ENCODE measurements at places on chromosomes 4 and X.

DNA sequence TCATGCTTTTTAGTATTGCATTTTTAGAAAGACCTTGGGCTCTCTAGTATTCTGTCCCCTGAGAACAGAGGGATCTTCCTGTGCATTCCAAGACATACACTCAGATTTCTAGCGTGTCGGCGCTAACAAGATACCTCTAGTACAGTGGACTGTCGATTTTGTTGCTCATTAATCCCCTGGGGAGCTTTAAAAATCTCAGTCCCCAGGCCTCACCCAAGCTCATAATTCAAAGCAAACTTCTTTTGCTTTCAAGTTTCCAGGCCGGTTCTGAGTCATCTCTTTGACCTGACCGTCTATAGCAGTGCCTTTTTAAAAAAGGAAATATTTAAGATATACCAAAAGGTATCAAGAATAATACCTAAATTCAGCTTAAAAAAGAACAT lies 137.0 kb downstream of the AMMECR1 start:
- peak; percentile 44 for DNase-seq

GRCh38 chrX:19198473-19198872 lies 76.2 kb upstream of the ADGRG2 start:
- DNase-seq, result no peak

GRCh38 chr4:26028133-26028792 lies 114.2 kb downstream of the SMIM20 start:
- DNase-seq, result no peak

DNA sequence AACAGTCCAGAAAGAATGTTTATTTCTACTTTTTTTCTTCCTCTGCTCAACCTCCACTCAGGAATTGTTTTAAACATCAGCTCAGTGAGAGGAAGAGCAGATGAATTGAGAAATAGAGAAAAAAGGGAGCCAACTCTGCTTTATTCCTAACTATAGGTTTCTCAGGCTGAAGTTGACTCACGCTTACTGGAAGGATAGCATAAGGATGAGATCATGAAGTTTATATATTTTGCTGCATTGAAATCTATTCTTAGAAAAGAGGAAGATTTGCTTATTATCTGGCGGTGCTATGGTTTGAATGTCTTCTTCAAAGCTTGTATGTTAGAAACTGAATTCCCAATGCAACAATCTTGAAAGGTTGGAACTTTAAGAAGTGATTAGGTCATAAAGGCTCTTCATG lies 1673.4 kb upstream of the PCDH7 start:
- peak; percentile 23 for DNase-seq

DNA sequence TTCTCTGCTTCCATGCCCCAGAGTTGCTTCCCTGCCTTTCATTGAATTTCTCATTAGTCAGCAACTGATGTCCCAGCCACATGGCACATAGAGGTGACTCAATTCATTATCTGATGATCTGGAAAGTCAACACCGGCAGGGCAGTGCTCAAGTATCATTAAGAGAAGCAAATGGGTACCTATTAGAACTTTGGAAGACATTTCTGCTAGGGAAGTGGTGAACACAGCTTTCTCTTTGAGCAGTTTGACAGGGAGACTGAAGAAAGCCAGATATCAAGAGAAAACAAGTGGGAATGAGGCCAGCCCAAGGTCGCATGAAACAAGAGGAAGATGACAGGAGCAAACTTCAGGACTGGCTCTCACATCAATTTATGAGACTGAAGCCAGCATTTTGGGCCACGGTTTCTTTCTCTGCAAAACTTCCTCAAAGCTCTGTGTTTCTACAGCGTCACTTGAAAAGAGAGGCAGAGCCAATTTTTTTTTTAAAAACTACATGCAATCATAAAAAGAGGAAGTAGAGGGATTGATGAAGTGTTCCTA lies 108.3 kb upstream of the RPS6KA3 start:
- no peak for DNase-seq
